ENCODE measurements at places on chromosomes 12 and 14.

- DNase-seq, result no peak
Measured at GRCh38 chr14:23443411-23443812, 8.0 kb upstream of the MYH7 start.

DNA sequence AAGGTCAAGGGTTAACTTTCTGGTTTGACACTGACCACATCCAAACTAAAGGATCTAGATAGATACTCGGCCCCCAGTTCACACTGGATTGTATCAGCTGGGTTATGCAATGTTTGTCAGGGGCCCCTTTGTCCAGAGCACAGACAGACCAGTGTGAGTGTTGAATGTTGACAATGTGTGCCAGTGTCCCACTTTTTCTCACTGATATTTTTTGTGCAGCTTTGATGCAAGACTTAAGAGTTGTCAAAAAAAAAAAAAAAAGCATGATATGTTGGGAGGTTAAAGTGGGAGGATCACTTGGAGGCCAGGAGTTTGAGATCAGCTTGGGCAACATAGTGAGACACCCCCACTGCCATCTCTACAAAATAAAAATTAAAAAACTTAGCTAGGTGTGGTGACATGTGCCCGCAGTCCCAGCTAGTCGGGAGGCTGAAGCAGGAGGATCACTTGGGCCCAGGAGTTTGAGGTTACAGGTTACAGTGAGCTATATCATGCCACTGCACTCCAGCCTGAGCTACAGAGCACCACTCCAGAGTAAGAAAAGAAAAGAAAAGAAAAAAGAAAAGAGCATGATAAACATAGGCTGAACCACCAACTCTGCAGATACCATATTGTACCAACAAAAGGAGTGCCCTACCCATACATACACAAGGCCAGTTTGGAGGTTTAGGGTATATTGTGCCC is 97.5 kb downstream of the LGR5 start:
- no peak for DNase-seq

DNA sequence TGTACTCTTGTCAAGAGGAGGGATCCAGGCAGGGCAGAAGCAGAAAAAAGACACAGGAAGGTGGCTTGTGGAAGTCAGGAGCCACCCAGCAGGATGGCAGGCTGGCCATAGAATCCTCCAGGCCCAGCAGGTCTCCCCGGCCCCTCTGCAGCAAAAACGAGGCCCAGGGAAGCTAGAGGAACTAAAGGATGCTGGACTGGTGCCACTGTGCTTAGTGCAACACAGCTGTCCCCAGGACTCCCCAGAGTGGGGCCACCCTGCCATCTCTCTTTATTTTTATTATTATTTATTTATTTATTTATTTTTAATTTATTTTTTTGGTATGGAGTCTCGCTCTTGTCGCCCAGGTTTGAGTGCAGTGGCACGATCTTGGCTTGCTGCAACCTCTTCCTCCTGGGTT is 54.1 kb downstream of the PITPNM2 start:
- no peak for DNase-seq

GRCh38 chr12:95205016-95205624 is 12.1 kb downstream of the FGD6 start:
- DNase-seq, result no peak

DNA sequence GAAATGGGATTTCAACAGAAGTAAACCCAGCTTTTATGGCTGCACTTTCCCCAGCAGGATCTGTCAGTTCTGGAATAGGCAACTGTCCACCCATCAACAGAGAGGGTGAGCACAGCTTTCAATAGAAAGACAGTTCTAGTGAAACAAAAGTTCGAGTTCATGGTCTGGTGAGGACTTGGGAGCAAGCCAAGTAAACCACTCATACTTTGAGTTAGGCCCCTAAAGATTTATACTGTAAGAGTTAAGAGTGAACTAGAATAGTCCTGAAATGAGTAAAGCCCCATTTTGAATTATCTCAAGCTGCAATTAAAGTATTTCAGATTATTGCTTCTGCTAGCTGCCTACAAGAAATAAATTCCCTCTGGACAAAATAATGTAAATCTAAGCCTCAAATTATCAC is 82.6 kb downstream of the METTL25 start:
- DNase-seq, result no peak

DNA sequence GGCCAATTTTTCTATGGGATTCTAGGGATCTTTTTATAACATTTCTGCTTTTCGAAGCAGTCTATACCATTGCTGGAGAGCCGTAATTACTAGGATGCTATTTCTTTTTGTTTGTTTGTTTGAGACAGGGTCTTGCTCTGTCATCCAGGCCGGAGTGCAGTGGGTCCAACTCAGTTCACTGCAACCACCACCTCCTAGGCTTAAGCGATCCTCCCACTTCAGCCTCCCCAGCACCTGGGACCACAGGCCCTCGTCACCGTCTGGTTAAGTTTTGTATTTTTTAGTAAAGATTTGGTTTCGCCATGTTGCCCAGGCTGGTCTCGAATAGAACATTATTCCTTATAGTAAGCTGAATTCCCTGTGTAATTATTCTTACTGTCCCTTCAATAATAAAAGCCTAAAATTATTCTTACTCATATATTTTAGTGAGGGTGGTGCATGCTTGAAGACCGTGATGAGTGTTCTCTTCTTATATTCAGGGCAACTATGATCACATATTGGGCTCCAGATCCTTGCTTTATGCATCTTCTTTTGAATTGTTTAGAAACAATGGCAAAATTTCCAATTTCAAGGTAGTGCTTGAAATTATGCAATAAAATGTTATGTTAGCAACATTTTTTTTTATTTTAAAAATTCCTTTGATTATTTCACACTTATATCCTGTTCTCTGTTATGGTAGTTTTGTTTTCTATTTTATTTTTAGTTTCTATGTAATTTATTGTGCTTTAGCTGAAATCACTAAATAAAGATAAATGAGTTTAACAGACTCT is 66.2 kb downstream of the CRADD start:
- no peak for DNase-seq

GRCh38 chr12:31298515-31298910 is 27.4 kb downstream of the SINHCAF start:
- DNase-seq, result no peak
